Keratinocyte (primary cell): ENCODE measurements at places on chromosomes 4 and X. TPM values are rescaled to one million over a fixed set of nuclear protein-coding genes. Genes with fewer than 3 reads are reported as not detected.

Gene GAGE1
- not detected in 3 replicates for polyA plus RNA-seq

Gene P2RY4
- 0.06 to 0.09 TPM in 2 of 3 replicates, not detected in the other for polyA plus RNA-seq

Gene UBA6
- polyA plus RNA-seq: 142 to 250 TPM (median 221 TPM) in 3 replicates

DNA sequence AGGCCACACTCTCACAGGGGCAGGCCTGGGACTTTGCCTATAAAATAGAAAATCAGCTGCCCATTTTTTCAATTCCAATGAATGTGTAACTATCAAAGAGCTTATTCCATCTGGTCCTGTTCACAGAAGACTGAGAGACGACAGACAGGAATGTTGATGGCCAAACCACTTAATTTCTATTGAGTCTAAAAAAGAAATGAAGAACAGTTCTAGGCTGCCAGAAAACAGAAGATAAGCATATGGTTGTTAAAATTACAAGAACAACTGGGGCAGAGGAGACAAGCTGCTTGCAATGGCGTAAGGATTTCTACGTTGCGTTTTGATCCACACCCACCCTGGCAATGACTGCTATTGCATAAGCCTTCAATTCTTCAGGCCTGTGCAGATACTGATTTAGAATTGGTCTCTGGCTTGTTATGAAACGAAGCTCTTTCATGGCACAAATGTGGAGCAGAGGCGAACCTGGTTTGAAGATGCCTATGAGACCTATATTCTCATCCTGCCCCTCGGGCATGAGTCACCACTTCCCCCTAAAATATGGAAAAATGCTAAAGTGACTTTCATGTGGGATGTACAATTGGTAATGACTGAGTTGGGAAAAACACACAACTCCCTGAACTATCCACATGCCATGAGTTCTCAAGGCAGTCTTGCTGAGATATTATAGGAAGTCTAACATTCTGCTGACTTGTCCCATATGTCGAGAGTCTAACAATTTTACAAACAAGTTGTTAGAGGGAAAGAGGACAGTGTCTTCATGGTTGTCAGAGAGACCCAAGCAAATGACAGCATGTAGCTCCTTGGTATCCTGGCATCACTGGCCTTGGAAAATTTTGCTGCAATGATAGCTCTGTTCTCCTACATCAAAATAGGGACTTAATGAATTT is 37.9 kb upstream of the SORBS2 start:
- DNase-seq: no peak
- H3K27me3 ChIP-seq: no peaks in the 10 kb centered on the region
- no peak overlapping the region for H3K27ac ChIP-seq
- peaks cover 19% of the 10 kb centered on the region for H3K4me1 ChIP-seq
- H3K36me3 ChIP-seq: no peaks in the 10 kb centered on the region
- H3K4me3 ChIP-seq: no peak overlapping the region

Gene COX7B2
- not detected in 3 replicates for polyA plus RNA-seq

DNA sequence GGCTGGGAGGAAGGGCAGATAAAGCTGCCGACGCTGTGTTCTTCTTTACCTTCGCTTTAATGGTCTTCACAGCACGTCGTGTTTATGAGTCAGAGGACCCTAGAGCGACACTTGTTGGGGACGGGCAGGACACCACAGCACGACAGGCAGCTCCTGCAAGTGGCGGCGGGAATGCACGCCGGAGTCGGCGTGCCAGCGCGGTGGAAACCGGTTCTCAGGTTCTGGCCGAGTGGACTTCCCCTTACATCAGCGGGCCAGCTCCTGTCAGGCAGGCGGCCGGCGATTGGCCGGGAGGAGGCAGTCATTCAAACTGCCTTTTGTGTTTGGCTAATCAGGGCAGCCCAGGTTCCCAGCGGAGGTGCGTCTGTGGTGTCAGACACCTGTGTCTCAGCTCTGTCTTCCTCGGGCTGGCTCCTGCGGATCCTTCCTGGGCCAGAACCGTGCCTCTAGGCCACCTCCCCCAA is 150.9 kb downstream of the SHROOM3 start:
- H3K4me1 ChIP-seq: no peaks in the 10 kb centered on the region
- H3K27me3 ChIP-seq: peaks cover 18% of the 10 kb centered on the region
- H3K36me3 ChIP-seq: no peaks in the 10 kb centered on the region
- no peak for DNase-seq
- peak overlapping the region; percentile 68 for H3K4me3 ChIP-seq
- no peak overlapping the region for H3K27ac ChIP-seq

Gene CT45A5
- not detected in 3 replicates for polyA plus RNA-seq

Gene ELOVL6
- polyA plus RNA-seq: 36.5 to 65.9 TPM (median 55.4 TPM) in 3 replicates

Gene GRIA3
- polyA plus RNA-seq: 0.10 TPM in 1 of 3 replicates, not detected in the others

Gene ADGRG4
- polyA plus RNA-seq: not detected in 3 replicates

Gene PDE5A
- 2.1 to 3.6 TPM (median 3.6 TPM) in 3 replicates for polyA plus RNA-seq

Gene PIR
- polyA plus RNA-seq: 17.5 to 23.2 TPM (median 20.2 TPM) in 3 replicates

Gene PCYT1B
- polyA plus RNA-seq: 2.9 to 5.0 TPM (median 3.7 TPM) in 3 replicates

Gene AGTR2
- not detected in 3 replicates for polyA plus RNA-seq

Gene FSTL5
- not detected in 3 replicates for polyA plus RNA-seq

DNA sequence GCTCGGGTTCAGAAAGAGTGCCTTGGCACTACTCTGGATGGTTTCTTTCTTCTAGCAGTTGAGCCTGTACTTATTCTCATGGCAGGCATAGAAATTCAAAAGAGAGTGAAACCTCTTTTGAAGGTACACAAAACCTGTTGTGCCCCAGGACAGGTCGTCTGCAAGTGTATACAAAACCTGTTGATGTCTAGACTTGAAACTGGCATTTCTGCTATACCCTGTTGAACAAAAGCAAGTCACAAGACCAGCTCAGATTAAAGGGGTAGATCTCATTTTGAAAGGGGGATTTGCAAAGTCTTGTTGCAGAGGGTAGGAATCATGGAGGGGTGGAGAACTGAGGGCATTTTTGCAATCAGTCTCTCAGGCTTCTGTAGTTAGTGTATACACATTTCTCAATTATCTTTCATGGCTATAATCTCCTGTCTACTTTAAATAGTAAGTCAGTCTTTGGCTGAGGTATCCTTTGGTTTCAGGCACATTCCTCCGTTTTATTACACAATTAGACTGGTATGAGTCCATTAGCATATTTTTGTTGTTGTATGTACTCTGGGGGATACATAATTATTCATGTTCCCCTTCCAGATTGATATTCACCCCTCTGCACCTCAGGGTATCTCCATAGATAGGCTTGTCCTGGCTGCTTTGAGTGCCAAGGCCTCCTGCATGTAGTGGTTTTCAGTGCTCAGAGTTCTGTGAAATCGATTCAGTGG is 251.4 kb downstream of the DTHD1 start:
- no peaks in the 10 kb centered on the region for H3K27me3 ChIP-seq
- H3K4me1 ChIP-seq: peaks cover 20% of the 10 kb centered on the region
- no peaks in the 10 kb centered on the region for H3K36me3 ChIP-seq
- DNase-seq: no peak

Gene FREM3
- polyA plus RNA-seq: not detected in 3 replicates

DNA sequence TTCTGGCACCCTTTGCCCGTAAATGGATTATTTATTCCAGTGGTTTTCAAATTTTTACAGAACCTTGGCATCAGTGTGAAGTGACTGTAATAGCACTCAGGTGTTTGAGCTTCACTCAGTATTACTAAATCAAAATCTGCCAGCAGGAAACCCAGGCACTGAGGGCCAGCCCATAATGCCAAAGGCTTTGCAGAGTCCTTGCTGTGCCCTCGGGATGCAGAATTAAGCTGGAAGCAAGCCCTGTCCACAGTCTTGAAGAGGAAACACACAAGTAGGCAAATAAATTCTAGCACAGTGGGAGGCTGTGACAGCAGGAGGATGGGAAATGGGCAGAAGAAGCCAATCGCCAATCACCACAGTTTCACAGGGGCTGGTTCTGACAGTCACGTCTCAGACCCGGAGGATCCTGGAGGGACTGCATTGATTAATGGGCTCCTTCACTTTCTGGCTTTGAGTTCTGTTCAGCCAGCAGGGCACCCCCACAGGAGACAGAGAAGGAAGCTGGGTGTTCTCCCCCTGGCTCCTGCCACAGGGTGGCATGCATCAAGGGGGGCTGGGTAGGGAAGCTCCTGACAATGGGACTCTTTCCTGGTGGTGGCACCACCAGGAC is 138.8 kb downstream of the MTNR1A start:
- no peaks in the 10 kb centered on the region for H3K4me1 ChIP-seq
- H3K4me3 ChIP-seq: no peak overlapping the region
- DNase-seq: no peak
- H3K27me3 ChIP-seq: no peaks in the 10 kb centered on the region

- H3K4me1 ChIP-seq: peaks cover 17% of the 10 kb centered on the region
- no peak overlapping the region for H3K4me3 ChIP-seq
- no peak overlapping the region for H3K27ac ChIP-seq
- no peaks in the 10 kb centered on the region for H3K27me3 ChIP-seq
- H3K36me3 ChIP-seq: no peaks in the 10 kb centered on the region
Measured at GRCh38 chrX:56947699-56948098, 47.6 kb downstream of the SPIN3 start.

- no peak overlapping the region for H3K27ac ChIP-seq
- H3K36me3 ChIP-seq: peaks cover 36% of the 10 kb centered on the region
- H3K27me3 ChIP-seq: no peaks in the 10 kb centered on the region
- H3K4me3 ChIP-seq: no peak overlapping the region
Measured at GRCh38 chr4:9916346-9916745, 105.0 kb downstream of the SLC2A9 start.

- H3K4me1 ChIP-seq: no peaks in the 10 kb centered on the region
- no peak for DNase-seq
- no peaks in the 10 kb centered on the region for H3K27me3 ChIP-seq
- H3K27ac ChIP-seq: no peak overlapping the region
Measured at GRCh38 chr4:28177641-28178040, 1317.0 kb downstream of the STIM2 start.

Gene TMPRSS11A
- 0.03 to 0.10 TPM in 2 of 3 replicates, not detected in the other for polyA plus RNA-seq

- H3K36me3 ChIP-seq: no peaks in the 10 kb centered on the region
- peak overlapping the region; percentile 54 for H3K4me3 ChIP-seq
- peaks cover 28% of the 10 kb centered on the region for H3K27me3 ChIP-seq
- H3K4me1 ChIP-seq: peaks cover 6% of the 10 kb centered on the region
Measured at GRCh38 chrX:40158036-40158706, 60.4 kb upstream of the BCOR start.

Gene CD38
- polyA plus RNA-seq: 0.02 to 0.08 TPM (median 0.05 TPM) in 3 replicates

GRCh38 chrX:155270969-155271368 is 6.7 kb upstream of the RAB39B start:
- H3K4me3 ChIP-seq: no peak overlapping the region
- no peak overlapping the region for H3K27ac ChIP-seq
- H3K27me3 ChIP-seq: no peaks in the 10 kb centered on the region
- no peaks in the 10 kb centered on the region for H3K36me3 ChIP-seq
- H3K4me1 ChIP-seq: no peaks in the 10 kb centered on the region

Gene MXRA5
- 6.5 to 12.9 TPM (median 7.0 TPM) in 3 replicates for polyA plus RNA-seq

DNA sequence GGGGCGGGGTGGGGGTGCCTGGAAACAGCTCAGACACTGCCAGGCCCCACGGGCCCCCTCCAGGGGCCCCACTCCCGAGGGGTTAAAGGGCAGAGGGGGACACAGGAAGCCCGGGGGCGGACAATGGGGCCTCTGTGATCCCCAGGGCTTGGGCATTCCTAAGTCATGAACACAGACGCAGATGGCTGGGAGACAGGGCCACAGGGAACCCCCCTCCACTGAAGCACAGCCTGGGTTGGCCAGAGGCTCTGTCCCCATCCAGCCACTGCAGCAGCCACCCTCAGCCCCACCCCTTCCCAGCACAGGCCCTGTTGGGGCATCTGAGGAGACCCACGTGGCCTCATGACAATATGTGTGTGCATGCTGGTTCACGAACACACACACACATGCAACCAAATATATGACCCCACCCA is 3.9 kb downstream of the L1CAM start:
- peaks cover 42% of the 10 kb centered on the region for H3K27me3 ChIP-seq
- H3K27ac ChIP-seq: no peak overlapping the region
- no peaks in the 10 kb centered on the region for H3K36me3 ChIP-seq
- H3K4me3 ChIP-seq: no peak overlapping the region

- DNase-seq: no peak
- no peaks in the 10 kb centered on the region for H3K27me3 ChIP-seq
- H3K27ac ChIP-seq: no peak overlapping the region
- H3K36me3 ChIP-seq: no peaks in the 10 kb centered on the region
- no peak overlapping the region for H3K4me3 ChIP-seq
- H3K4me1 ChIP-seq: peaks cover 11% of the 10 kb centered on the region
Measured at GRCh38 chrX:150856785-150857184, 41.7 kb downstream of the CD99L2 start.

DNA sequence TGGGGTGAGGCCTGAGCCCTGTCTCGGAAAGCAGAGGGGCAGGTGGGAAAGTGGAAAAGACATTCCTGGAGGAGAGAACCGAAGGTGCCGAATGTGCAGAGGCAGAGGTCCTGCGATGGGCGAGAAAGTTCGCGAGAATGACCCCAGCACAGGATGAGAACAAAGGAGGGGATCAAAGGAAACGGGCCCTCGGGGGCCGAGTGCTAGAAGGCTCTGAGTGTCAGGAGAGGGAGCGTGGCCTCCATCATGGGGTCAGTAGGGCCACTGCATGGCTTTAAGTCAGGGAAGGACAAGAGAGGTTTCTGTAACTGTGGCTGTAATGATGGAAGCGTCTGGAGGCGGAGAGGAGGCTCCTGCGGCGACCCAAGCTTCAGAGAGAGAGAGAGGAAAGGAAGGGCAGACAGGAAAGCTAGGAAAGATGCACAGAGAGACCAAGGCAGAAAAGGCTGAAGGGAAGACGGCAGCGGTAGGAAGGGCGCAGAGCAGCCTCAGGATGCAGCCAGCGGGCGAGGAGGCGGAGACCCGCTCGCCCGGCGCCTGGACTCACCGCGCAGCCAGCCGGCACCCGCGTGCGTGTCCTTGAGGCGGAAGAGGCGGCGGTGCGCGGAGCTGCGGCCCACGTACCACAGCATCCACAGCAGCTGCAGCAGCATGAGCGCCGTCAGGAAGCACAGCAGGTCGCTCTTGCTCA is 669 bp downstream of the OTOP1 start:
- peaks cover 52% of the 10 kb centered on the region for H3K27me3 ChIP-seq
- H3K27ac ChIP-seq: no peak overlapping the region
- H3K4me3 ChIP-seq: no peak overlapping the region
- no peaks in the 10 kb centered on the region for H3K36me3 ChIP-seq

GRCh38 chr4:152485726-152486276 is 50.1 kb downstream of the FBXW7 start:
- DNase-seq: no peak
- no peak overlapping the region for H3K4me3 ChIP-seq
- H3K27ac ChIP-seq: no peak overlapping the region
- no peaks in the 10 kb centered on the region for H3K36me3 ChIP-seq
- no peaks in the 10 kb centered on the region for H3K27me3 ChIP-seq

Gene BMX
- polyA plus RNA-seq: 0.04 to 0.09 TPM (median 0.06 TPM) in 3 replicates

Gene SOD3
- 0.07 TPM in 1 of 3 replicates, not detected in the others for polyA plus RNA-seq

- H3K4me3 ChIP-seq: no peak overlapping the region
- H3K27ac ChIP-seq: no peak overlapping the region
- DNase-seq: no peak
- no peaks in the 10 kb centered on the region for H3K27me3 ChIP-seq
- no peaks in the 10 kb centered on the region for H3K4me1 ChIP-seq
- no peaks in the 10 kb centered on the region for H3K36me3 ChIP-seq
Measured at GRCh38 chrX:137982472-137983172, 416.7 kb downstream of the ZIC3 start.

DNA sequence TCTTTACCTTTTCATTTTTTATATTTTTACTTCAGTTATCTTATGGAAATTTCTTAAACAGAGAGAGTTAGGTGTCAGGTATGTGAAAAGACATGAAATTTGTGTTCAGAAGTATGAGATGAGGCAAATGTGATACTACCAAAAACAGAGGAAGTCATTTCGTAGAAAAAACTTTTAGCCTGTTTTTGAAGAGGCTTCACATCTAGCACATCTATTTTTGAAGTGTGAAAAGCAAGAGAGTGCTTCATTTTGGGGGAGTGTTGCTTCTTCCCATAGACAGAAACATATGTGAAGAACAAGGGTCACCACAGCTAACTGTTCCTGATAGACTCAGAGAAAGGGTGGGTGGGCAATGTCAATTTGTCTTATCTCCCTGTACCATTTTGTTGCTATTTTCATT is 125.3 kb downstream of the TET2 start:
- DNase-seq: no peak
- no peaks in the 10 kb centered on the region for H3K27me3 ChIP-seq
- no peaks in the 10 kb centered on the region for H3K4me1 ChIP-seq
- no peak overlapping the region for H3K27ac ChIP-seq
- H3K4me3 ChIP-seq: no peak overlapping the region
